Stromal cell of bone marrow (primary cell): ENCODE measurements at places on chromosomes 2 and 18.

- DNase-seq = no peak
Observed at GRCh38 chr2:233674995-233675394, 3.3 kb downstream of the UGT1A9 start.

DNA sequence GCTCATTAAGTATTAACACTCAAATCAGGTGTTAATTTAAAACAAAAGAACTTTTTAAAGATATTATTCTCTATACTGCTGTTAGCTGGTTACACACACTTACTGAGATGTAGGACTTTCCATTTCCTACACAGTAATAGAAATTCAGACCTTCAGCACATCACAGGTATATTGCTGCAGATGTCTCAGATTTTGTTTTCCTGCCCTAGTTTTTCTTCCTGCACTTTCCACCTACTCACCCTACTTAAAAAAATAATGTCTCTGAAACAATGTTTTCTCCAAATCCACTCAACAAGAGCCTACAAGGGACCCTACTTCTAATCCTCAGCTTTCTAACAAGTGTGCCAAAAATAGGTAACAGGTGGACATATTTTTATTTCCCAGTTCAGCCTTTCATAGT lies 43.9 kb downstream of the DYM start:
- no peak for DNase-seq

- DNase-seq = no peak
Observed at GRCh38 chr2:29520001-29520400, 401.4 kb downstream of the ALK start.

- no peak for DNase-seq
Observed at GRCh38 chr18:42131930-42132244, 176.9 kb downstream of the PIK3C3 start.

- no peak for DNase-seq
Observed at GRCh38 chr2:74625658-74626425, 22.3 kb downstream of the M1AP start.

- no peak for DNase-seq
Observed at GRCh38 chr2:85984788-85985187, 96.0 kb upstream of the ST3GAL5 start.

- DNase-seq = no peak
Observed at GRCh38 chr2:96842600-96842999, 1.2 kb downstream of the ANKRD23 start.

DNA sequence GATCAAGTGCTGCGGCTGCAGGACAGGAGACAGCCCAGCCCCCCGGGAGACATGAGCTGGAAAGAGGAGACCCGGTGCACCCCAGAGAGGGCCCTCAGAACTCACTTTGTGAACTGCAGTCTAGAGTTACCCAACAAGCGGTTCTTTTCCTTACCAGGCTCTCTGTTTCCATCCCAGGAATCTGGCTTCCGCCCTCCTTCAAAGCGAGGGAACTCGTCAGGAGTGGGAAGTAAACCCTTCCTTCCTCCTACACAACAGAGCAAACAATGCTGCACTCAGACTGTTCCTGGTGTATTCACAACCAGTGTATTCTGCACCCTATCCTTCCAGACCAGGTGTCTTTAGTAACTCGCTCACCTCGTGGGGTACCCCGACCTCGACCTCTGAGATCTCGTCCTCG lies 8.0 kb downstream of the SFT2D3 start:
- no peak for DNase-seq

- no peak for DNase-seq
Observed at GRCh38 chr2:231331533-231331932, 64.0 kb upstream of the B3GNT7 start.

DNA sequence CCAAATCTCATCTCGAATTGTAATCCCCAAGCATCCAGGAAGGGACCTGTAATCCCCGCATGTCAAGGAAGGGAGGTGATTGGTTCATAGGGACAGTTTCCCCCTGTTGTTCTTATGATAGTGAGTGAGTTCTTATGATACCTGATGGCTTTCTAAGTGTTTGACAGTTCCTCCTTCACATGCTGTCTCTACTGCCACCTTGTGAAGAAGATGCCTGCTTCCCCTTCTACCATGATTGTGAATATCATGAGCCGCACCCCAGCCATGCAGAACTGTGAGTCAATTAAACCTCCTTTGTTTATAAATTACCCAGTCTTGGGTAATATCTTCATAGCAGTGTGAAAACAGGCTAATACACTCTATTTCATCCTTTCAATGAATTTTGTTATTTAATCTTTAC lies 446.7 kb downstream of the RNF144A start:
- DNase-seq = no peak

DNA sequence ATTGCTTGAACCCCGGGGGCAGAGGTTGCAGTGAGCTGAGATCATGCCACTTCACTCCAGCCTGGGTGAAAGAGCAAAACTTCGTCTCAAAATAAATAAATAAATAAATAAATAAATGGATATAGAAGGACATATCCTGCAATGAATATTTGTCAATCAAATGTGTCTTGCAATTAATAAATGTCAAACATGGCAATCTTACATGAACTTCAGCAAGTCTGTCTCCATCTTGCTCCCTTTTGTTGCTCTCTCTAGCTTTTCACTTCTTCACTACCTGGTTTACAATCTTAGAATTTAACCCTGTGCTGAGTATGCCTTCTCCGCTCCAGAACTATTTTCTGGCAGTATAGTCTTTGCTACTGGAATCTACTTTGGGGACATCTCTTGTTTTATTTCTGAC lies 3.3 kb upstream of the YES1 start:
- no peak for DNase-seq

DNA sequence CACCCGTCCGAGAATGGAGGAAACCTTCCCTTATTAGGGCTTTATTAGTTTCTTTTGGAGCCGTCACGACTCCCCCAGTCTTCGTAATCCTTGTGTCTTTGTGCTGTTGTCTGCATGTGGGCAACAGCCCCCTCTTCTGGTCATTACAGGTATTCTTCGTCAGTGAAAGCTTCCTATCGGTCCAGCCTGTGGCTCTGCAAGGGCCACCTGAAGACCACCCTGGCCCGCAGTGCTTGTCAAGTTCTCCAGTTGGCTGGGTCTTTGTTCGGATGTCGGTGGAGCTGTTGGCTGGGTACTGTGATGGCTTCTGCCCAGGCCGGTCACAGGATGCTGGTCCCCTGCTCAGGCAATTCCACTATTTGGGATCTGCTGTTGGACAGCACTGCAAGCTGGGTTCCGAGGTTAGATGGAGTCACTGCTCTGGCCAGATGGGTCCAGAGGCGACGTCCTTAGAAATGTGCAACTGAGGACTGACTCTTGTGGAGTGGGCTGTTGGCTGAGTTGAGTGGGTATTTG lies 19.2 kb downstream of the E2F6 start:
- peak; percentile 43 for DNase-seq

DNA sequence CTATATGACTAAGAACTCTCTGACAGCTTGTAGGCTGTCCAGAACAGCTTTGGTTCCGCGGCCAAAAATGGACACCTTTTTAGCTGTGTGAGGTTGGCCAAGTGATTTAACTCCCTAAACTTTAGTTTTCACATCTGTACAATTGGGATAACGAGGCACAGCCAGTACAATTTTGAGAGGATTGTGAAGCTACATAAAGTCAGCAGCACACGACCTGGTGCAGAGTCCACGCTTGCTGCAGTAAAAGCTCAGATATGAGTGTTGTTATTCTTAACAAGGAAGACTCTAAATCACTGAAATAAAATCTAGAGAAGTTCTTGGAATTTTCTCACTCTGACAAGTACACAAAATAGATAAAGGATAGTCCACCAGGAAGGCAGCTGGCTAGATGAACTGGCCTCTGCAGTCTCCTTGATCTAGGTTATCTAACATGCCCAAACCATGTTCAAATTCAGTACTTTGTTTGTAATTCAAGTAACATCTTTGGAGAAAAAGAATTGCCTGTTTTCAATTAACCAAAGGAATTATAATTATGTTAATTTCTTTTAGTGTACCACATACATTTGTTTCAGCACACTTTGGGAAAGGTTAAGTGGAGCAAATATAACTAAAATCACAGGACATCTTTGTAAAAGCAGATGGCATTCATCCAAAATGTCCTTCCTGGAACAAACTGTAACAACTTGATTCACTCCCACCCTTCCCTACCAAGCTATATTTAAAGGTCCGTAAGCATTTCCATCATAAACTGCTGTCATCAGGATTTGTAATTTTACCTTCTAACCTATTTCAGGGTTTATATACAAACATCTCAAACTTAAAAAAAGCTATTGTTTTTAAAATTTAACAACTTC lies 201.7 kb upstream of the STK17B start:
- DNase-seq = no peak

DNA sequence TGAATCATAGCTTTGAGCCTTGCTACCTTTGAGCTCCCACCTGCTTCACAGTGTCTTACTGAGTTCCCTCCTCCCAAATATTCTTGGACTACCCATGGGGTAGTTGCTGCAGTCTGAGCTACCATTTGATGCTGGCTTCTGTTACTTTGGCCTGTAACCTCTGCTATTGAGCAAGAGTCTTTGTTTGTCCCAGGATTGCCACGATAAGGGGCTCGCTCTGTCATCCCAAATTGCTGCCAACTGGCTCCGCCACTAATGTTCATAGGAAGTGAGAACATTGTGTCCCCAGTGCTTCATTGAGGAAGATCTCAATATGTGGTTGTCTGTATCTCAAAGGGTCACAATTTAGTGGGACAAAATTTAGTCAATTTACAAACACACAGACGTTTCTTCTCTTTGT lies 103.8 kb downstream of the TRIM43 start:
- no peak for DNase-seq
